GM10248 (cell line): ENCODE measurements at places on chromosomes 4 and X.

GRCh38 chr4:52659722-52660261 is 691 bp upstream of the USP46 start:
- peak; percentile 40 for DNase-seq

GRCh38 chrX:15864629-15865028 is 10.0 kb upstream of the AP1S2 start:
- DNase-seq, result no peak

DNA sequence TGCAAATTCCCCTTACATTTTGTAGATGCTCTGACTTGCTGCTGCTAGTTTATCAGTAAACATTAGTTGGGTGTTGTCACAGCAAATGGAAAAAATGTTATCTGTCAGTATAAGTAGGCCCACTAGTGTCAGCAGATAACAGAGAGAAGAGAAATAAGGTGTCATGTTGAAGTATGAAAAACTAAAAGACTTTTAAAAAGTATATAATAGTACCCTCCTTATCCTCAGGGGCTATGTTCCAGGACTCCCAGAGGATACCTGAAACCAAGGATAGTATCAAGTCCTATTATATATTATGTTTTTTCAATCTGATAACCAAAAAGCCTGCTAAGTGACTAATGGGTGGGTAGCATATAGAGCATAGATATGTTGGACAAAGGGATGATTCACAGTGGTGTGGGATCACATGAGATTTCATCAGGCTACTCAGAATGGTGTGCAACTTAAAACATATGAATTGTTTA is 11.6 kb upstream of the BMP2K start:
- DNase-seq, result no peak

DNA sequence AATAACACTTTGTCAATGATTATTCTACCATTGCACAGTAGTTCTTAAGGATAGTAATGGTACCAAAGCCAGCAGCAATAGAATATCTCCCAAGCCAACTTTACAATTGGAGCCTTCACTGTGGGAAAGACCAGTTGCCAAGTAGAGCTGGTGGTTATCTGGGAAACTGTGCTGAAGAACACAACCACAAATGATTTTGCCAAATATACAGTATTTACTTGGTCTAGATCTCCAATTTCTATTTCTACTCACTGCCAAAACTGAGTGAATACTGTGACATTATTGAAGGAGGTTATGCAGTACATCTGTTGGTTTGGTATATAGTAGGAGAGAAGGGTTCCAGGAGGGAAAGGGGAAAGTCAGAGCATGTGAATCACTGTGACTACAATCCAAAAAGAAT is 3.8 kb downstream of the TET2 start:
- no peak for DNase-seq

DNA sequence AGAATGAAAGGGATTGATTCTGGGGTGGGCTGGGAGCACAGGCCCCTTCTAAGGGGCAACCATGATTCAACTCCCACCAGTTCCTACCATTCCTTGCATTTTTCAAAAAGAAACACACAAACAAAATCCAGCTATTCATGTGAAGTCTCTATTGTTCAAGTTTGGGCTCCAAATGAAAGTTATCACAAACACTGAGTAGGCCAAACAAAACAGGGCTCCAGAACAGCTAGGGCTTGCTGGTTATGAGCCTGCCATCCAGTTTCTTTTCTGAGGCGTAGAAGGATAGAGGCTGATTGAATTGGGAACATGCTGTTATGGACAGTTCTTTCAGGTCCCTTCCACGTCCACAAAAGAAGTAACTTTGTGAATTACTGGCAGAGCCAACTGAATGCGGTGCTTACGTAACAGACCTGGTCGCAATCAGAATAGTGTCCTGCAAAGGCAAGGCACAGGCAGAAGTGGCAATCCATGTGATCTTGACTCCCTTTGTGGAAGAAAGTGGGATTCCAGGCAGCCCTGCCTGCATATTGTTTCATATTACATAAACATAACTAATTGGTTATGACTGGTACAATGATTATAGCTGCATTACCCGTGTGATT is 244.5 kb downstream of the SCFD2 start:
- DNase-seq, result no peak

DNA sequence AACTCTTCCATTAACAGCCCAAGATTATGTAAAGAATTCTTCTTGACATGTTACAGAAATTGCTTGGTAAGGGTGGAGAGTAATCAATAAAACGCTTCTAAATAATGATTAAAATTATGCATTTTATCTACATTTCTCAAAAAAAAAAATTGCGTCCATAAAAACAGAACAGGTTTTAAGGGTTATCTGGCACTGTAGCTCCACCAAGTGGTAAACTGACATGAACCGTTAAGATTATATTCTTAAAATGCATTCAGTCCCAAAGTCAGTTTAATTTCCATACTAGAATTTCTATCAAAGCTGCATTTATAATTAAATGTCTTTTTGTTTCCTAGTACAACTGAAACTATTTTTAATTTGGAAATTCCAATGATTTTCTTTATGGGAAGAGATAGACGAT is 214.0 kb upstream of the UGT8 start:
- no peak for DNase-seq

GRCh38 chr4:32824336-32824735 is 2104.2 kb downstream of the PCDH7 start:
- no peak for DNase-seq

DNA sequence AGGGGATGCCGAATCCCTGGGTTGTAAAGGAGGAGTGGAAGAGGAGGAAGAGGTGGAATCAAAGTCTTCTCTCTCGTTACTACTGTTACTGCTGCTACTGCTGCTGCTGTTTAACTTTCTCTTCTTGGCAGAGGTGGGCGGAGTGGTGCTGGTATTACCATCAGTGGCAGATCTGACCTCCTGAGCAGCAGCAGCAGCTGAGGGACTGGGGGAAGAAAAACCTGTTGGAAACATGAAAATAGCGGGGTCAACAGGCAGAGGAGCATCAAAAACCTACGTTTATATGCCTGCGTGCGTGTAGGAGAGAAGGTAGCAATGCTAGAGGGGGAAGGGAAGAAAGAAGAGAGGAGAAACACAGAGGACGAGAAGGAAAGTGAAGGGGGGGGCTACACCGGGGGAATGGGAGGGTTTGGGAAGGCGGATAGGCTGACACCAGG is 339 bp downstream of the CUL4B start:
- no peak for DNase-seq

DNA sequence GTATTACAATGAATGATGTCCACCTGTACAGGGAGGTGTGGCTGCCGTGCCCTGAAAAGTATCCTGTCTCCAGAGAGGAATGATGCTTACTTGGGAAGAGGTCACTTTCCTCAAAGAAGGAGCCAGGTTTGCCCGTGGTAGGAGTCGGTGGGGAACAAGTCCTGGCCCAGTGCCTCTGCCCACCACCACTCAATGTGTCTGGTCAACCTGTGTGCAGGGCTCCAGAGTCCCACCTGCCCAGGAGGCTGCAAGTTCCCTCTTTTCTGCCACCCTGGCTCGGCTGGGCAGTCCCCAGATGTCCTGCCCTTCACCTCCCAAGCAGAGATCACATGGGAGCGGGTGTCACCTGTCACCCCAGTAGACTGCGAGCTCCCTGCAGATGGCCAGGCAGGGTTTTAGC is 75.4 kb upstream of the C4orf50 start:
- DNase-seq, result no peak

DNA sequence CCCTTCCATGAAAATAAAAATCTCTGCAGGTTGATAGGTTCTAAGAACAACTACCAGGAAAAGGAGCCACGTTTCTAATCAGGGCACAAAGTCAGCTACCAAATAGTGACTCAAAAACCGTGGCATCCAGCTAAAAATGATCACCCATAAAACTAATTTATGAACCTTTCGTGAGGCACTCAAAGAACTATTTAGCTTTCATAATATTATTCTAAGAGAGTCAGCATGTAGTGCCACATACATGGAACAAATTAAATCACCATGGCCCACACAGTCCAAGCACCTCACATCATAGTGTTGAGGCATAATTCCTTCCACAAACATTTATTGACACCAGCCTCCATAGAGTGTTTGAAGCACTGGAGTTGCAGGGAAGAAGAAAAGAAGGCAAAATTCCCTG is 252.0 kb upstream of the PPARGC1A start:
- DNase-seq, result no peak

DNA sequence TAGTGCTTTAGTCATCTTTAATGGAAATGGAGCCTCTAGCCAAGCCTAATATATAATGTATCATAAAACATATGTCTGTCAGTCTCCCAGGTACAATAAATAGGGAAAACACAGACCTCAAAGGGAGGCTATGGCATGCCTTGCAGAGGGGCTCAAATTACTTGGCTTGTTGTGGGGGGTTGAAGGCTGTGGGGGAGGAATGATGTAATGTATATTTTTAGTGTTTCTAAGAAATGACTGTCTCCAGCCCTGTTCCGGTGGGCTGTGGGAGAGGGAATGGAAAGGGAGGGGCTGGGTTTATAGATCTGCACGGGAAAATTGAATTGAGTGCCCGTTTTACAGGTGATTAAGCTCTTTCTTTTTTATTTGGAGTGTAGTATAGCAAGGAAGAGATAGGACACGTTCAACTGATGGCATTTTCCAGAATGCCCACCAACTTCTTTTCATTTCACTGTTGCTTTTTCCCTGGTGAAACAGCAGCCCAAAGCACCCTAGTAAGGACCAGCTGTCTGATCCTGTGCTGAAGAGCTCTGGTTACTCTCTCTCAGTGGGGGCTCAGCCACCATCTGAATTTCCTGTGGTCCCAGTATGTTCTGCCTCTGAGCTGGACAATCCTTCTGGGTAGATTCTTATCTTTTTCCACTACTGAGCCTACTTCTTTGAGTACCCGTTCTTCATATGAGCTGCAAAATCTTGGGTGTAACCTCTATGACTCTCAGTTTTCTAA is 220.7 kb upstream of the CASK start:
- no peak for DNase-seq

DNA sequence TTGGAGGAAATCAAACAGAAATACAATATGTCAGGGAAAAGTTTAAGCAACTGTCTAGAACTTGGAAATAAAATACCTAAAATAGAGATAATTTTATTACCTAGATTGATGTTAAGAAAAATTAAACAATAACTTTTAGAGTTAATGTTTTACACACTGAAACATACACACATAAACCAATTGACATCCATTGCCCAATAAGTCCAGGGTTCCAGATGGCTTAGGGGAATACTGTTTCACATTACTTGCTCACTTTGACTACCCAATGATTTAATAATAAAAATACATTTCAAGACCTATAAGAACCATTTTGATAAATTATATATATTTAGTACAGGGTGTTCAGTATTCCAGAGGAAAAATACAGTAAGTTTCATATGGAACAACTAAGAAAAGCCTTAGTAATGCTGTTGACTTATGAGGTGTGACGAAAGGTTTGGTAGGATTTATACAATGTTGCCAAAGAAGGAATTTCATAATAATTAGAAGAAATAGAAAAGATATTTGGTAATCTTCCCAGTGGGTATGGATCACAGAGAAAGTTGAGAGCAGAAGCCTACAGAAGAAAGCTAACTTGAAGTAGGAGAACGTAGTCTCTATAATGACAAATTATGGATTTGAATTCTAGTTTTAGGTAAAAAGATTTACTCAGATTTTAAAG is 23.0 kb upstream of the UGT2B4 start:
- DNase-seq, result no peak

DNA sequence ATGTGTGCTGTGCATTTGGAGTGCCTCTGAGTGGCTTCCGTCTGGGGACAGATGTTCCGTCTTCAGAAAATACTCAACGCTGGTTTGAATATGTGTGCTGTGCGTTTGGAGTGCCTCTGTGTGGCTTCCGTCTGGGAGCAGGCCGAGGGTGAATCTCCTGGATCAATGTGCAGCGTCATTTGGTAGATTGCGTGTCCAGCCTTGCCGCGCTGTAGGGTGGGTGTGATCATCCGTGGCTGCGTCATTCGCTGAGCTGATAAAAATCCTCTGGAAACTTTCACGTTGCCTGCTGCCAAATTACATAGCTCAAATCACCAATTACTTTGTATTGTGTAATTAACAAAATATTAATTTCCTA is 12.1 kb downstream of the UVSSA start:
- DNase-seq, result no peak

DNA sequence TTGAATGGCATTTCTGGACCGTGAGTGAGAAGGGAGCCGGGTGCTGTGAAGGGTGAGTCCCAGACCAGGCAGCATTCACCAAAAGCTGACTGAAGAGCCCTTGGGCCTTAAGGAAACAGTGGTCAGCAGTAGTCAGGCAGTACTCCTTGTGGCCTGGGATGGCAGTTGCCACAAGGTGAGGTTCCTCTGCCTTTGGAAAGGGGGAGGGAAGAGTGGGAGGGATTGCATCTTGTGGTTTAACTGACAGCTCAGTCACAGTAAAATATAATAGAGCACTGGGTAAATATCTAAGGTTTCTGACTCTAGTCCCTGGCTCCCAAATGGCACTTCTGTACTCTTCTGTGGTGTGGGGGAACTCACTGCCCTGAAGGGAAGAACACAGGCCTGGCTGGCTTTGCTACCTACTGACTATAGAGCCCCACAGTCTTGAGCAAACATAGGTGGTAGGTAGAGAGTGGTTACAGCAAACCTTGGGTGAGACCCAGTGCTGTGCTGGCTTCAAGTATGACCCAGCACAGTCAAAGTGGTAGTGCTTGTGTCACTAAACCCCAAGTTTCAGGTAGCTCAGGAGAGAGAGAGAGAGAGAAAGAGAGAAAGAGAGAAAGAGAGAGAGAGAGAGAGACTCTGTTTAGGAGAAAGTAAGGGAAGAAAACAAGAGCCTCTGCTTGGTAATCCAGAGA is 154.2 kb downstream of the TEX11 start:
- DNase-seq, result no peak

GRCh38 chr4:88991746-88992145 is 65.2 kb downstream of the FAM13A start:
- no peak for DNase-seq

- no peak for DNase-seq
These were observed 16.9 kb upstream of the SEPSECS start for GRCh38 chr4:25177147-25177546.

GRCh38 chr4:74039315-74039763 is 850 bp upstream of the CXCL3 start:
- no peak for DNase-seq
